Hematopoietic multipotent progenitor cell treated with erythropoietin and hydrocortisone succinate and interleukin-3 and kit ligand, for 15 days (in vitro differentiated cells): ENCODE measurements at places on chromosomes 7 and 10.
A peak's percentile ranks its signal among the peaks of the same experiment; 100 is the strongest.

GRCh38 chr10:71587941-71588573, 131.5 kb downstream of the C10orf105 start:
- no peak for DNase-seq

- peak; percentile 21 for DNase-seq
Measured at GRCh38 chr7:50332241-50333165, 28.0 kb downstream of the IKZF1 start.

DNA sequence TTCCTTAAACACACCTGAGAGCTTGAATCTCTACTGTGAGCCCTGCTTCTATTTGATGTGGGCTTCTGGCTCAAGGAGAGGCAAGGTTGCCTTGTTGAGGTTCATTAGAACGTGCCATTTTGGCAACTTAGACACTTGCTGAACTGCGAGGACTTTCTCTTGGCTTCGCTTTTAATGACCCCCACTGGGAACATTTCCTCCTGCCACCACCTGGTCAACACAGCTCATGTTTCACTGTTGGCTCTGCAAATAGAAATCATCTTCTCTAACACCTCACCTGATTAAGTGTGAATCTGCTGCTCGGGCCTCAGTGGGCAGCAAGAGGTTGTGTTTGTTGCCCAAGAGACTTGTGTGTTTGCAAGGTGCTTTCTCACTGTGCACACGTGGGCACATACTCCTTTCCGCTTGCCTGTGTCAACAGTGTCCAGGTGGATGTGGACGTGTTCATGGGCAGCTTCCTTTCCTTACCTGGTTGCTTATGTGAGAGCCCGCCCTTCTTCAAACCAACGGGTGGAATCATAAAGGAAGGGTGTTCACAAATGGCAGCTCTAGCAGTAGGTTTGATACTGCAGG, 147.0 kb downstream of the NRP1 start:
- DNase-seq, result no peak

- DNase-seq, result peak; percentile 22
Measured at GRCh38 chr10:71888623-71889387, 37.8 kb upstream of the PSAP start.

- DNase-seq, result no peak
Measured at GRCh38 chr7:13990319-13990983, 985 bp upstream of the ETV1 start.

GRCh38 chr10:944034-944831, 12.7 kb upstream of the LARP4B start:
- no peak for DNase-seq

GRCh38 chr7:110604885-110605284, 486.0 kb upstream of the LRRN3 start:
- no peak for DNase-seq

GRCh38 chr7:84813376-84813775, 373.5 kb downstream of the SEMA3D start:
- no peak for DNase-seq

DNA sequence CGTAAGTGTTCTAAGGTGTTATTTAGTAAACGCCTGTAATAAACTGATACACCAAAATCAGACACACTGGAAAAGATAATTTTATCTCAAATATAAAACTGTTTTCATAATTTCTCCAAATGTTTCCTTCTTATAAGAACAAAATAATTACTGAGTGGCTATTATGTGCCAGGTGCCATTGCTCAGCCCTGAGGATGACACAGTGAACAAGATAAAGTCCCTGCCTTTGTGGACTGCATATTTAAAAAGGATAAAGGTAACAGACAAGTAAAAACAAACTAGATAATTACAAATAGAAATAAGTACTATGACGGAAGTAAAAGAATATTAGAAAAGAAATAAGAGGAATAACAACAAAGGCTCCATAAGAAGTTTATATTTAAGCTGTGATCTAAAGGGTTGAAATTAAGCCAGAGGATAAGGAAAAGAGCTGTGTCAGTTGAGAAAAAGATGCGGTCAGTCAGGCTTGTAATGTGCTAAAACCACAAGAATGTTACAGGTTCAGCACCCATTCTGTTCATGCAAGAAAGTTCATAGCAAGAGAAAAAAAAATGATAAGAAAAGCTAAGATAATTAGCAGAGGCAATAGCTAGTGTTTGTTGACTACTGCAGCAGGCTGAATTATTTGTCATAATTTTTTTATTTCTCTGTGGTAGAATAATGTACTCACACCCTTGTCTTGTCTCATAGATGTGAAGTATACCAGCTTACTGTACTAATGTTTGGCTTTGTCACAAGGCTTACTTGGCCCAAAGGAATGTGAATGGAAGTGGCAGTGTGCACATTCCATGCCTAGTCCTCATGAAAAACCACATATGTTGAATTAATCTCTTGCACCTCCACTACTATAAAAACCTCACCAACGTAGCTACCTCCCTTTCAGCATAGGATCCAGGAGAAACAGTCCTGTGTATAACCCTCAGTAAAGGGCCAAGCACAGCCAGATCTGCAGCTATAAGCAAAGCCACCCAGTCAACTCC, 75.1 kb downstream of the CRPPA start:
- no peak for DNase-seq

- DNase-seq, result no peak
Measured at GRCh38 chr7:145795132-145795531, 321.5 kb upstream of the CNTNAP2 start.

GRCh38 chr10:7606951-7607404, 59.8 kb downstream of the ITIH5 start:
- no peak for DNase-seq

- DNase-seq, result no peak
Measured at GRCh38 chr10:26741368-26741767, 43.9 kb downstream of the PDSS1 start.

DNA sequence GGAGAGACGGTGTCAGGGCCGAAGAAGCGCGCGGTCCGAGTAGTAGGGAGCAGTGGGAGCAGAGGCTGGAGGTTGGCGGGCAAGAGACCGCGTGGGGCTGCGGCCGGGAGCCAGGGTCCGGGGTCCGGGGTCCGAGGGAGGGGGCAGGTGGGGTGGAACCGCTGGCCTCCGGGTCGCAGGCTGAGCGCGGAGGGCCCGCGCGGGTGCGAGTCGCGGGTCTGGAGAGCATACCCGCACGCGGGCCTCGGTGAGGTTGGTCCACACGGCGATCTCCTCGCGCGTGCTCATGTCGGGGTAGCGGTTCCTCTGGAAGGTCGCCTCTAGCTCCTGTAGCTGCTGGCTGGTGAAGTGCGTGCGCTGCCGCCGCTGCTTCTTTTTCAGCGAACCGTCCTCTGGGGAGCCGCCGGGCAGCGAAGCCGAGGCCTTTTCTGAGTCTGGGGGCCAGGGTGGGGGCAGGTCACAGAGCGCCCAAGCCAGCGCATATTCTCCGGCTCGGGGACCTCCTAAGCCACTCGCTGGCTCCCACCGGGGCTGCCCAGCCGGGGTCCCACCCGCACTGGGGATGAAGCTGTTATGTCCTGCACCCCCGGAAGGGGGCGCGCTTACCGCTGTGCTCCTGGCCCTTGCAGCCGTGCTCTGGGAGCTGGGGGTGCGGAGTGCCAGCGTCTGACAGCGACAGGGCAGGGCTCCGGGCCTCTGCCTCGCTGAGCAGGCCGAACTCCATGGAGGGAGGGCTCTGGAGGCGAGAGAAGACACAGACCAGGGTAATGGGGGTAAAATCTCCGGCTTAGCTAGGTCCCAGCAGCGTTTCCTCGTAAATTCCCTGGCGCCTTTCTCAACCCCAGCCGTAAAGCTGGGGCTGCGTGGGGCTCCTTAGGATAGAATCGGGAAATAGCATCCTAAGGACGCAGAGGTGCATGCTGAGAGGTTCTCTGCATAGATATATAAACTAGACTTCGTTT, 5.5 kb downstream of the ELOVL3 start:
- peak; percentile 65 for DNase-seq

DNA sequence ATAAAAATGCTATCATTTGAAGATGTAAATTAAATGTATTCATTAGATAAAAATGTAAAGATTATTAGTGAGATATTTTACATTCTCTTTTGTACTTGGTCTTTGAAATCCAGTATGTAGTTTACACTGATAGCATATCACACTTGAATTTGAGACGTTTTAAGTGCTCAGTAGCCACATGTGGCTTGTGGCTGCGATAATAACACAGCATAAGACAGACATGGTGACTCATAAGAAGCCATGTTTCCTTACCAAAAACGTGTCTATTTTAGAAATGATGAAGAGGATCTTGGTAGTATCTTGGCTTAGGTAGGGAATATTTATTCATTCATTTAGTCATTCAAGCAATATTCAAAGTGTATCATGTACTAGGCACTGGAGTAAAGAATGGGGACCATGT, 149.3 kb downstream of the POU6F2 start:
- no peak for DNase-seq

DNA sequence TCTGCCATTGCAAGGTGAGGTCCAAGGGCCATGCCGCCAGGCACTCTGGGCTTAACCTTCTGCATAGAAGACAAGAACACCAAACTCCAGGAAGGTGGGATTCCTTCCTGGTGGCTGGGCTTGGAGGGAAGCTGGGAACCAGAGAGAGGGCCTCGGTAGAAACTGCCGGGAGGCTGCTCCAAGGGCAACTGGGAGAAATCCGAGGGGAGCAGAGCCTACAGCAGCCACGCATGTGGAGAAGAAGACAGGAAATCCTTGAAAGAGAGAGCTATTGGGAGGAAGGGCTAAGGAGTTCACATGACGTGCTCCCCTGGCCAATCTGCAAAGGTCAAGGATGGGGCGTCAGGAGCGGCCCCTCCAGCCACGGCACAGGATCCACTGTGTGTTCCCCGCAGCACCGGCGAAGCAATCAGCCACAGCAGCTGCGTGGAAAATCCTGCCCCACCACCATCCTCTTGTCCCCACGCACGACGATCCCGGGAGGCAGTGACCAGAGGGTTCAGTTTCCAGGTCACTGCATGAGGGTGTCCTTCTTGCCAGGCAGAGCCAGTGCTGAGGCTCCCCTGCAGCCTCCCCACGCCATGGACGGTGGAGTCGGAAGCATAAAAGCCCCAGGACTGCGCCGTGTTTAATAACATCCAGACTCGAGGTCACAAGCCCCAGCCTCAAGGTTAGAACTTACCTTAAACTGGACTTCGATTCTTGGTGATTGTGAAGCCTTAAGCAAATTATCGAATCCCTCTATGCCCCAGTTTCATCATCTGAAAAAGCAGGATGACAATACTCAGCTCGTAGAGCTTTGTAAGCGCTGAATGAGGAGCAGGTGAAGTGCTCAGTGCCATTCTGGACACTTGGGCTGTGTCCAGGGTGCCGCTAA, 8.6 kb upstream of the PPP2R2D start:
- no peak for DNase-seq

GRCh38 chr7:44196450-44196872, 4.3 kb upstream of the YKT6 start:
- peak; percentile 12 for DNase-seq

GRCh38 chr7:138982204-138982623, 1.0 kb upstream of the KIAA1549 start:
- DNase-seq, result no peak

DNA sequence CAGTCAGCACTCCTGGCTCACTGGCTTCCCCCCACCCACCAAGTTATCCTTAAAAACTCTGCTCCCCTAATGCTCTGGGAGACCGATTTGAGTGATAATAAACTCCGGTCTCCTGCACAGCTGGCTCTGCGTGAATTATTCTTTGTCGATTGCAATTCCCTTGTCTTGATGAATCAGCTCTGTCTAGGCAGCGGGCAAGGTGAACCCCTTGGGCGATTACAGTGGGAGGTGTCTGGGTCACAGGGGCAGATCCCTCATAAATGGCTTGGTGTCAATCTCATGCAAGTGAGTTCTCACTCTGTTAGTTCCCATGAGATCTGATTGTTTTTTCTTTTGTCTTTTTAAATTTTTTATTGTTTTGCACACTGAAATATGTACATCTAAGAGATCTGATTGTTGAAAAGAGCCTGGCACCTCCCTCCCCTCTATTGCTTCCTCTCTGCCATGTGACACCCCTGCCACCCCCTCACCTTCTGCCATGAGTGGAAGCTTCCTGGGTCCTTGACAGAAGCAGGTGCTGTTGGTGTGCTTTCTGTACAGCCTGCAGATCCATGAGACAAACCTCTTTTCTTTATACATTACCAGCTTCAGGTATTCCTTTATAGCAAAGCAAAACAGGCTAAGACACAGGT, 20.5 kb downstream of the OTUD1 start:
- DNase-seq, result no peak

DNA sequence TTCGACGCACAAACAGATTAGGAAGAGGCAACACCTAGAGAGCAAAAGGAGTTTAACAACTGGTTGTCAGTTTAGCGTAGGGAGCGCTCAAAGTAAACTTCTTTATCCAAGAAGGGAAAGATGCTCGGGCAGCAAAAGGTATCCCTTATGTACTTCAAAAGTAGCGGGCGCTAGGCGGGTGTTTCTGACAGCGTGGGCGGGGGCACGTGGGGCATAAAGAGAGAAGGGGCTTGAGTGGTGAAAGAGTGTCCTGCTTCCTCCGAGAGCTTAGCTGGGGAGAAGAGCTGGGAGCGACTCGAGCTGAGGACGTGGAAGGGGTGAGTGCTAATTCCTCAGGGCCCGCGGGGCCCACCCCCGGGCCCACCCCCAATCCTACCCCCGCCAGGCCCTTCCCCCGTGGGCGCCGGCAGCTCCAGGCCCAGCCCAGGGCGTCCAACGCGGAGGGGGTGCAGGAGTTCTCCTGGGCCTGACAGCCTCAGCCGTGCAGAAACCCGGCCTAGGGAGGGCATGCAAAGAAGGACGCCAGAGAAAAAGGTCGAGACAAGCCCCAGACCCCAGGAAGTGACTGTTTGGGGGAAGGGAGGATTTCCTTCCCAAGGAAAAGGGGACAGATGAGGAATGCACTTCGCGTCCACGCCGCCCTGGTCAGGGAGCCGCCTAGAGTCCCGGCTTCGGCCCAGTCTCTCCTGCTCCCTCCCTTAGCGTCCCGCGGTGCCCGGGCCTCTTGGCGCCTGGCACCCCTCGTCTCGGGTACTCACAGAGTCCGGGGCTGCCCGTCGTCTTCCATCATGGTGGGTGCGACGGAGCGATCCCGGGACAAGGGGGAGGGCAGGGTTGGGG, 868 bp downstream of the TIAL1 start:
- peak; percentile 50 for DNase-seq

- DNase-seq, result peak; percentile 81
Measured at GRCh38 chr10:5873515-5873995, 16.1 kb downstream of the ANKRD16 start.

DNA sequence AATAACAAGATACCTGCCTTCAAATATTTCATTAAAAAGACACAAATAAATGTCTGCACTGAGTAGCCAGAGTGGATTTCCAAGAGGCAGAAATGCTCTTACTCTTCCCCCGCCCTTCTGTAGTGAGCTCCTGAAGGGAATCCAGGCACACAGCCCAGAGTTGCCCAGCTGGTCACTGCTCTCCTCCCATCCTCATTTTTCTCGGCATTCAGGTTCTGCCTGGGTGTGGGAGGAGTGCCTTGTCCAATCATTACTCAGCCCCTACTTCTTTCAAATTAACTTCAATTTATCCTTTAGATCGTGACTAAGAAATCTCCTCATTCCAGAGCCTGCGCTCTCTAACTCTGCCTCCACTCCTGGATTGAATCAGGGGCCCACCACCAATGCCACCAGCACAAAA, 12.2 kb downstream of the CCDC6 start:
- no peak for DNase-seq
